Activated CD8-positive, alpha-beta T cell treated with anti-CD3 and anti-CD28 coated beads, Interleukin-2, amount 10 ng/mL, durations not matched to agents 7 days and 5 days (primary cell): ENCODE measurements at places on chromosomes 2 and 18. TPM values are rescaled to one million over a fixed set of nuclear protein-coding genes. Genes with fewer than 3 reads are reported as not detected.

GRCh38 chr2:160700021-160700814, 206.6 kb upstream of the RBMS1 start:
- peaks cover 15% of the 10 kb centered on the region for H3K4me1 ChIP-seq
- DNase-seq: no peak
- H3K27ac ChIP-seq: no peak overlapping the region
- no peaks in the 10 kb centered on the region for H3K36me3 ChIP-seq

GRCh38 chr2:132276571-132276981, 114.8 kb upstream of the ANKRD30BL start:
- no peaks in the 10 kb centered on the region for H3K4me1 ChIP-seq
- H3K4me3 ChIP-seq: no peak overlapping the region
- no peaks in the 10 kb centered on the region for H3K36me3 ChIP-seq
- no peak for DNase-seq
- no peaks in the 10 kb centered on the region for H3K27me3 ChIP-seq

DNA sequence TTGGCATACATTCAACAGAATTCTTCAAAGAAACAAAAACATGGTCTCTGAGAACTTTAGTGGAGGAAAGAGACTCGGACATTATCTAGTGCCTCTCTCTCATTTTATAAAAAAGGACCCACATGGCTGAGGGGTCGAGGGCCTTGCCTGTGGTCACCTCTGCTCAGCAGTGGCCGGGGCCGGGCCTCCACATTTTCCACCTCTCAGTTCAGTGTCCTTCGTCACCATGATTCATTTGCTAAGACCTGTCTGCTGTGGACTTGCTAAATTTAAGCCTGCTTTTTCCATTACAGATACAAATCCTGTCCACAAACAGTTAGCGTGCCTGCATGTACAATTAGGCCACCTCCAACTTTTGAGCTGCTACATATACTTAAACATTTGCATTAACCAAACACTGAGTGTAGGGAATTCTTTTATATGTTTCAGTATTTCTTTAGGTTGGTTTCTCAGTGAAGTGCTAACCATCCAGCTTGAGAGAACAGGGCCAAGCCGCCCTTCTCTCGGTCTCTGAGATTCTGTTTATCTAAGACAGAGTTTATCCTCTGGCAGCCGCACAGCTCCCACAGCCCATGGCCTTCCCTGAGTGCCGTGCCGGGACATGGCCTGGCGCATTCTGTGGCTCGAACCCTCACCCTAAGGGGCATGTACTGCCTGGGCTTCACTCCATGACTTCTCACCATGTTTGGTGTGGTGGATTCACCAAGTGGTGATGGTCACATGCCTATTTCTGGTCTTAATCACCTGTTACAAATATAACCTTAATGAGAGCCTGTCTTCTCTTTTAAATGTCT, 46.2 kb downstream of the COA5 start:
- peaks cover 81% of the 10 kb centered on the region for H3K36me3 ChIP-seq
- DNase-seq: no peak
- no peaks in the 10 kb centered on the region for H3K27me3 ChIP-seq
- no peak overlapping the region for H3K4me3 ChIP-seq

- H3K27ac ChIP-seq: no peak overlapping the region
- no peaks in the 10 kb centered on the region for H3K36me3 ChIP-seq
- H3K4me3 ChIP-seq: no peak overlapping the region
- H3K4me1 ChIP-seq: no peaks in the 10 kb centered on the region
- DNase-seq: no peak
- H3K27me3 ChIP-seq: no peaks in the 10 kb centered on the region
These were observed 276.4 kb downstream of the ALK start for GRCh38 chr2:29644949-29645348.

Gene SDC1
- not detected for total RNA-seq

GRCh38 chr2:134296301-134296700, 42.4 kb downstream of the MGAT5 start:
- H3K4me1 ChIP-seq: peaks cover 48% of the 10 kb centered on the region
- no peak overlapping the region for H3K27ac ChIP-seq
- H3K27me3 ChIP-seq: no peaks in the 10 kb centered on the region
- H3K36me3 ChIP-seq: peaks cover 60% of the 10 kb centered on the region

Gene PCARE
- not detected for total RNA-seq

DNA sequence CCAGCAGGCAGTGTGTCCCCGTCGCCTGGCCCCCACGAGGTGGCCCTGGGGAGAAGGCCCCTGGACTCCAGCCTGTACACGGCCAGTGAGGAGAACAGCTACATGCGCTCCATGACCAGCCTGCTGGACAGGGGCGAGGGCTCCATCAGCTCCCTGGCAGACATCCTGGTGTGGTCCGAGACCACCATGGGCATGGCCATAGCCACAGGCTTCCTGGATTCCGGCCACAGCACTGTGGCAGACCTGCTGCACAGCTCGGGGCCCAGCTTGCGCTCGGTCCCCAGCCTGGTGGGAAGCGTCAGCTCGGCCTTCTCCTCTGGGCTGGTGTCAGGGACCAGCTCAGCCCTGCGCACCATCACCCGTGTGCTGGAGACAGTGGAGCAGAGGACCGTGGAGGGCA, 1.0 kb downstream of the TEX44 start:
- H3K4me1 ChIP-seq: no peaks in the 10 kb centered on the region
- H3K27me3 ChIP-seq: no peaks in the 10 kb centered on the region
- no peaks in the 10 kb centered on the region for H3K36me3 ChIP-seq
- H3K27ac ChIP-seq: no peak overlapping the region
- H3K4me3 ChIP-seq: no peak overlapping the region

Gene LIMS4
- 0.97 TPM for total RNA-seq

GRCh38 chr2:75822336-75822735, 111.6 kb upstream of the GCFC2 start:
- no peaks in the 10 kb centered on the region for H3K27me3 ChIP-seq
- no peaks in the 10 kb centered on the region for H3K4me1 ChIP-seq
- no peak overlapping the region for H3K4me3 ChIP-seq
- no peaks in the 10 kb centered on the region for H3K36me3 ChIP-seq
- H3K27ac ChIP-seq: no peak overlapping the region

DNA sequence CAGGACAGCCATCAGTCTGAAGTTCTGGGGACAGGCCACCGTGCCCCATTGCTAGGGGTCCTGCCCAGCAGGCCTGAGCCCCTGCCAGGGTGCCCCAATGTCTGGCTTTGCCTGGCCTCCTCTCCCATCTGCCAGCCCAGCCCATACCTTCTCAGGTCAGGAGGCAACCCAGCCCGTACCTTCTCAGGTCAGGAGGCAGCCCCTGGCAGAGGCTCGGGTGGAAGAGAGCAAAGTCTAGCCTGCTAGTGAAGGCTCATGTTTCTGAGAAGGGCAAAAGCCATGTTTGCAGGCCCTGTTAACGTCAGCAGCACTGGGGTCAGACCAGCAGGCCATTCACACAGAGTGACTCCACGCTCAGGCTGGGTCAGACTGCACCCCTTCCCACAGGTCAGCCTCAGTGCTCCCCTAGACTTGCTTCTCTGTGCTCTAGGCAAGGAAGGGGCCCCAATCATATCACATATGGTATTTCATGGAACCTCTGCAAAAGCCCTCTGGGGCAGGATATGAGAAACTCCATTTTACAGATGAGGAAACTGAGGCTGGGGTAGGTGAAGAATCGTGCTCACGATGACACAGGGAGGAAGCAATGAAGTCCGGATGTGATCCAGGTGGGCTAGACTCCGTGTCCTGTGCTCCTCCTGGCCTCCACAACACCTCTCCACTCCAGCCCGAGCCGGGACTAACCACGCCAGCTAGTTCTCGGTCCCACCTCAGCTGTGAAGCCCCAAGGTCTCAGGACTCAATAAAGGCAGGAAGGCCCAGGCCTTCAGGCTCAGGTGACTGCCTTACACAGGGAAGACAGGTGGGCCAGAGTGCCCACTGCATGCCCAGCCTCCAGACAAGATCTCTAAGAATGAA, 9.5 kb downstream of the SDC1 start:
- H3K27me3 ChIP-seq: peaks cover 8% of the 10 kb centered on the region
- no peak overlapping the region for H3K27ac ChIP-seq
- H3K4me3 ChIP-seq: no peak overlapping the region
- no peaks in the 10 kb centered on the region for H3K36me3 ChIP-seq
- no peaks in the 10 kb centered on the region for H3K4me1 ChIP-seq

Gene KATNAL2
- total RNA-seq: 0.34 TPM

Gene MRPS9
- 25.2 TPM for total RNA-seq

GRCh38 chr18:9653390-9653789, 39.0 kb upstream of the PPP4R1 start:
- no peaks in the 10 kb centered on the region for H3K4me1 ChIP-seq
- H3K36me3 ChIP-seq: no peaks in the 10 kb centered on the region
- no peak for DNase-seq
- H3K27me3 ChIP-seq: peaks cover 9% of the 10 kb centered on the region

- no peaks in the 10 kb centered on the region for H3K27me3 ChIP-seq
- DNase-seq: no peak
- H3K36me3 ChIP-seq: no peaks in the 10 kb centered on the region
- no peak overlapping the region for H3K4me3 ChIP-seq
- no peak overlapping the region for H3K27ac ChIP-seq
- H3K4me1 ChIP-seq: no peaks in the 10 kb centered on the region
These were observed 266.8 kb downstream of the CELF4 start for GRCh38 chr18:37298816-37299215.

- peak overlapping the region; percentile 57 for H3K4me3 ChIP-seq
- peaks cover 62% of the 10 kb centered on the region for H3K4me1 ChIP-seq
- H3K27me3 ChIP-seq: no peaks in the 10 kb centered on the region
These were observed 9.3 kb downstream of the TGOLN2 start for GRCh38 chr2:85318222-85319074.

GRCh38 chr2:233477548-233478433, 88.8 kb downstream of the USP40 start:
- no peak overlapping the region for H3K27ac ChIP-seq
- H3K27me3 ChIP-seq: no peaks in the 10 kb centered on the region
- H3K36me3 ChIP-seq: no peaks in the 10 kb centered on the region
- no peak for DNase-seq
- H3K4me1 ChIP-seq: no peaks in the 10 kb centered on the region
- no peak overlapping the region for H3K4me3 ChIP-seq

GRCh38 chr18:36420826-36421225, 123.3 kb downstream of the FHOD3 start:
- H3K27me3 ChIP-seq: peaks cover 3% of the 10 kb centered on the region
- no peak overlapping the region for H3K27ac ChIP-seq
- no peaks in the 10 kb centered on the region for H3K4me1 ChIP-seq
- no peak for DNase-seq

- peak; percentile 76 for DNase-seq
- H3K27me3 ChIP-seq: peaks cover 7% of the 10 kb centered on the region
- peak overlapping the region; percentile 92 for H3K27ac ChIP-seq
These were observed 108.3 kb downstream of the SMAD7 start for GRCh38 chr18:48842259-48843061.

DNA sequence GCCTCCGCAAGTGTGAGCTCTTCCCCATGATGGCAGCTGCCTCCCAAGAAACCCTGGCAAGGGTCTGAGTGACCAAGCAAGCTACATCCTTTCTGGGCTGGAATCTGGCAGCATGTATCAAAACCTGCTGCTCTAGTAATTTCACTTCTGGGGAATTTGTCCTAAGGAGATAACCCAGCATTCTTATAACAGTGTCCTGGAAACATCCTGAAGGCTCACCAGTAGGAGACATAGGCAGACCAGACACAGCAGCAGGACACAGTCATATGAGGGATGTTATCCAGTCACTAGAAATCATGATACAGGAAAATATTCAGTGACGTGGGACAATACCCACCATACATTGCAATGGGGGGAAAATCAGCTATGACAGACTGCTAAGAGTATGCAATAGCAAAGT, 64.5 kb downstream of the CRACDL start:
- H3K4me1 ChIP-seq: no peaks in the 10 kb centered on the region
- H3K27me3 ChIP-seq: no peaks in the 10 kb centered on the region
- no peak overlapping the region for H3K4me3 ChIP-seq

Gene DNAJC5G
- total RNA-seq: not detected

Gene ASB18
- not detected for total RNA-seq

- no peak overlapping the region for H3K27ac ChIP-seq
- no peaks in the 10 kb centered on the region for H3K27me3 ChIP-seq
- DNase-seq: no peak
- no peaks in the 10 kb centered on the region for H3K4me1 ChIP-seq
- H3K36me3 ChIP-seq: no peaks in the 10 kb centered on the region
These were observed 926.4 kb upstream of the FANCL start for GRCh38 chr2:59167514-59167913.

GRCh38 chr2:63044362-63045327, 6.0 kb upstream of the OTX1 start:
- DNase-seq: no peak
- H3K4me3 ChIP-seq: no peak overlapping the region
- no peak overlapping the region for H3K27ac ChIP-seq
- peaks cover 2% of the 10 kb centered on the region for H3K36me3 ChIP-seq
- H3K27me3 ChIP-seq: peaks cover 44% of the 10 kb centered on the region

DNA sequence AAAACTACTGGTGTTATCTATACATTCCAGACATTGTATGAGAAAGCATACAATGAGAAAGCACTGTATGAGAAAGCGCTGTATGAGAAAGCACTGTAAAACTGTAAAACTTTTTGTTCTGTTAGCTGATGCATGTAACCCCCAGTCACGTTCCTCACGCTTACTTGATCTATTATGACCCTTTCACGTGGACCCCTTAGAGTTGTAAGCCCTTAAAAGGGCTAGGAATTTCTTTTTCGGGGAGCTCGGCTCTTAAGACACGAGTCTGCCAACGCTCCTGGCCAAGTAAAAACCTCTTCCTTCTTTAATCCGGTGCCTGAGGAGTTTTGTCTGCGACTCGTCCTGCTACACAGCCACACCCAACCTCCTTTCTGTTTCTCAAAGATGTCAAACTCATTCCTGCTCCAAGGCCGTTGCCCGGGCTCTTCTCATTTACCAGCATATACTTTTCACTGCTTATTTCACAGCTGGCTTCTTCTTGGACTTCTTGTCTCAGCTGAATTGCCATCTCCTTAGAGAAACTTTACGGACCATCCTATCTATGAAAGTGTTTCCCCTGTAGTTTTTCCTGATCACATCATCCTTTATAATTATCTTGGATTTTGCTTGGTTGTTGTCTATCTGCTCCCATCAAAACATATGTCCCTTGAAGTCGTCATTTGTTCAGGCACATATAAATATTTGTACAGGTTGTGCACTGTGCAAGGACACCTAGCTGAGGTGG, 29.8 kb upstream of the YES1 start:
- H3K4me1 ChIP-seq: peaks cover 7% of the 10 kb centered on the region
- no peak overlapping the region for H3K27ac ChIP-seq
- peaks cover 6% of the 10 kb centered on the region for H3K27me3 ChIP-seq
- no peak for DNase-seq
- H3K36me3 ChIP-seq: no peaks in the 10 kb centered on the region
- H3K4me3 ChIP-seq: no peak overlapping the region

GRCh38 chr2:175786471-175787124, 215.5 kb downstream of the LNPK start:
- H3K27ac ChIP-seq: no peak overlapping the region
- no peaks in the 10 kb centered on the region for H3K36me3 ChIP-seq
- H3K27me3 ChIP-seq: peaks cover 1% of the 10 kb centered on the region
- DNase-seq: no peak
- H3K4me3 ChIP-seq: no peak overlapping the region

DNA sequence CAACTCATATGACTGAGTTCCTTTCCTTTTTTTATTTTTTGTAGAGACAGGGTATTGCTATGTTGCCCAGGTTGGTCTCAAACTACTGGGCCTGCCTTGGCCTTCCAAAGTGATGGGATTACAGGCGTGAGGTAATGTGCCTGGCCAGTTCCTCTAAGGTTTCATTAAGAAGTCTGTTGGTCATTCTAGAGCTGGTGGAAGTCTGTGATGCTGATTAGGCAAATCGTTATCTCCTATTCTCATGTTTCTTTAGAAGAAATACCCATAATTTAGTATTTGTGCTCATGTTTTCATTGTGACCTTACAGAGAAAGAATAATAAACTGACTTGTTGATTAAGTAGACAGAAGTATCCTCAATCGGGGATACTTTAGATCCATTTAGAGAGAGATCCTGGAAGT, 106.1 kb upstream of the SP3 start:
- H3K4me1 ChIP-seq: no peaks in the 10 kb centered on the region
- H3K27me3 ChIP-seq: peaks cover 3% of the 10 kb centered on the region
- H3K36me3 ChIP-seq: peaks cover 12% of the 10 kb centered on the region
- no peak overlapping the region for H3K27ac ChIP-seq
